Kidney capillary endothelial cell (primary cell): ENCODE measurements at places on chromosomes 4 and X.
A peak's percentile ranks its signal among the peaks of the same experiment; 100 is the strongest.

GRCh38 chrX:10120828-10121227 lies 35.9 kb upstream of the CLCN4 start:
- no peak for DNase-seq

DNA sequence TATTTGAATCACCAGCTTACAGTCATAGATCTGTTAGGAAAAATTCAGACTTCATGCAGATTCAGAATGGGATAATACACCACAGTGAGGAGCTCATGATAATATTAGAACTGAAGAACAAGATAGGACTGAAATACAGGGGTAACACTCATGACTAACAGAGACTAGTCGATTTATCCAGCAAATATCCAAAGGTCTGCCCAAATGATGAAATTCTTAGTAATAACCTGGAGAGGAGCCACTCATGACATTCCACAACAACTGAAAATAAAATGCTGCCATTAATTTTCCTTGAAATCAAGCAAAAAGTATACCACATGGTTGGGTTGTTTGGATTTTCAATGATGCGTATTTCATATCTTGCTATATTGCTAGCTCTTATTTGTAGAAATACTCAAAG lies 903.7 kb upstream of the ADGRL3 start:
- DNase-seq, result no peak

DNA sequence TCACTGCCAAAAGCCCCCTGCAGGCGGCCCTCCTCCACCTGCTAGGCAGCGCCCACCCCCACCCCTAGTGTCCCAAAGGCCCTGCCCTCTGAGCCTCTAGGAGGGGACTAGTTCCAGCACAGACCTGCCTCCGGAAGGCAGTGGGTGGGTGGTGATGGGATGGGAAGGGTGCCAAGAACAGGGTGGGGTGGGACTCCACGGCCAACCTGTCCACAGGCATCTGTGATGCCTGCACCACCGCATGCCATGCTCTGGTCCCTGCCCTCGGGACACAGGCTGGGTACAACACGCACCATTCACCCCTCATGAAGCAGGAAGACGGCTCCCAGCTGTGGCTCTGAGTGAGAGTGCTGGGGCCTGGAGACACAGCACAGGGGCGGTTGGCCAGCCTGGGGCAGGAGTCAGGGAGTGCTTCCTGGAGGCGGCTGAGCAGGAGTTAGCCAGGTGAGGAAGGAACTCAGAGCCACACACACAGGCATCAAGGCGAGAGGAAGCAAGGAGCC lies 243.1 kb upstream of the PSAPL1 start:
- DNase-seq, result no peak

GRCh38 chrX:42602136-42602535 lies 175.8 kb downstream of the PPP1R2C start:
- no peak for DNase-seq

DNA sequence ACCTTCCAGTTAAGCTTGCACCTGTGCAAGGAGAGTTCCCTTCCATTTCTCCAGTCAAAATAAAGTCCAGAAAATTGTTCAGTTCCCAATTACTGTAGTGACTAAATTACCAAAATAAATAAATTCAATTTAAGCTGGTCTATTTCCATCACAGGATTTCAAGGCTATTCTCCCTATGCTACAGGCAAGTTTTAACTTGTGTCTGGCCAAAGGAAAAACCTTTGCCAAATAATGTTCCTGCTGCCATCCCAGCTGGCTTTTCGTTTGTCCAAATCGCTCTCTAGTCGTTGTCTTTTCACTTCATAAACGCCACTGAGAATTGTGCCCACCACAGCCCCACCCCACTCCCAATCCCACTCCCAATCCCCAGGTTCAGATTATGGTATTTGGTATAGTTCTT lies 2.4 kb downstream of the KCTD8 start:
- no peak for DNase-seq

DNA sequence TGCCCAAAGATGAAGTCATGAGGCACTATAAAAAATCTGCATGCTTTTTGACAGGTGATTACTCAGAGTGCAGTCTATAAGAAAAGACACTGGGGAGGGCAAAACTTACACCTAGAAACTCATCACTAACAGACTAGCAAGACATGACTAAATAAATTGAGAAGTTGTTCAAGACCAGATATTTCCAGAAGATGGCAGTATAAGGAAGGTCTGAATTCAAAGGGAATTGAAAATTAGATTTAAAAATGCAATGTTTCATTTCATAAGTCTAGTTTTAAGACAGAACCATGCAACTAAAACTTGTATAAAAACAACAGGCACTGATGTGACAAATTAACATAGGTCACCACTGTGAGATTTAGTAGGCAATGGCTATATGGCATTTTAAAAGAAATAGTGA lies 232.5 kb upstream of the POF1B start:
- DNase-seq, result peak; percentile 12

GRCh38 chr4:168643111-168643795 lies 146.4 kb downstream of the PALLD start:
- DNase-seq, result no peak

GRCh38 chr4:76736414-76736813 lies 161.5 kb downstream of the SOWAHB start:
- no peak for DNase-seq

DNA sequence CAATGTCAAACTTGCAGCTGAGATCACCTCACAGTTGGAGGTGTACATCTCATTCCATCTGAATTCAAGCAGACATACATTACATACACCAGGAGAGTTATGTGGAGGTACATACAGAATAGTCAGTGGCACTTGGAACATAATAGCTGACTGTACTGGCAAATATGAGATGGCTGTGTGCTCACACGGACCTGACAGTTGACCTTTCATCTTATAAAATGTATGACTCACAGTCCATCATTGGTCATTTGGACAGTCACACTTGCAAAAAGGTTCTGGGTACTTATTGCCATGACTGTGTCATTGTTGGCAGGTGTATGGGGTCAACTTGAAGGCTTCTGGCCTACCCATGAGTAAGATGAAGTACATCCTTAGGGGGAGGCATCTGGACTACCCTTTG lies 88.6 kb upstream of the WDR1 start:
- DNase-seq, result peak; percentile 48

DNA sequence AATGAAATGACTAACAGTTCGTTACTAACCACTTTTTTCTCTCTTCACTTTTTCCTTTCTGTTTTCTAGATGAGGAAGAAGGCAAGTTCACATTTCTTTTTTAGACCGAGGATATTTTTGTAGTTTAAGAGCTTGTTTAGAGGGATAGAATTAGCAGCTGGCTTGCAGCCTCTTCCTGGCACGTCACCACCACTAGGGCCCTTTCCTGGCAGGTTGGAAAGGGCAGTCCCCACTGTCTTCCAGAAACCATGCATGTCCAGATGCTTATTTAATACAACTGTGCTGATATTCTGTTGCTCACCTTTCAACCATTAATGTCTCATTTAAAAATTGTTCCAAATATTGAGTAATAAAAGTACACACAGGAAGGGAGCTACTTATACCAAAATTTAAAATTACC lies 209.5 kb upstream of the PACRGL start:
- DNase-seq, result no peak

- DNase-seq, result no peak
Measured at GRCh38 chr4:13537011-13537831, 7.1 kb downstream of the NKX3-2 start.

- no peak for DNase-seq
Measured at GRCh38 chr4:110823251-110823650, 200.4 kb upstream of the PITX2 start.

DNA sequence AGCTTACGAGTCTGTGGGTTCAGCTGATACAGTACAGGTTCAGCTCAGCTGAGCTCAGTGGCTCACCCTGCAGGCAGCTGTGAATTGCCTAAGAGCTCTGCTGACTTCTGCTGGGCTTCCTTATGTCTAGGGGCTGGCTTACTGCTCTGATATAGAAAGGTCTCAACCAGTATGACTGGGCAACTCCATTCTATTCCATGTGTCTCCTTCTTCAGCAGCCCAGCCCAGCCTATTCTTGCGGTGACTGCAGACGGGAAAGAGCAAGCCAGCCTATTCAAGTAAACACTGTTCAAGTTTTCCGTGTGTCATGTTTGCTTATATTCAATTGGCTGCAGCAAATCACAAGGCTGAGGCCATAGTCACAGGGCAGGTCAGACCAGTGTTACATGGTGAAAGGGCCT lies 615.4 kb upstream of the ZFP42 start:
- no peak for DNase-seq

GRCh38 chrX:149491812-149492211 lies 13.3 kb downstream of the IDS start:
- no peak for DNase-seq

- no peak for DNase-seq
Measured at GRCh38 chrX:82163701-82164100, 961.8 kb downstream of the SH3BGRL start.
